M059J (cell line): ENCODE measurements at places on chromosomes 12 and 14. TPM values are rescaled to one million over a fixed set of nuclear protein-coding genes. Genes with fewer than 3 reads are reported as not detected.

DNA sequence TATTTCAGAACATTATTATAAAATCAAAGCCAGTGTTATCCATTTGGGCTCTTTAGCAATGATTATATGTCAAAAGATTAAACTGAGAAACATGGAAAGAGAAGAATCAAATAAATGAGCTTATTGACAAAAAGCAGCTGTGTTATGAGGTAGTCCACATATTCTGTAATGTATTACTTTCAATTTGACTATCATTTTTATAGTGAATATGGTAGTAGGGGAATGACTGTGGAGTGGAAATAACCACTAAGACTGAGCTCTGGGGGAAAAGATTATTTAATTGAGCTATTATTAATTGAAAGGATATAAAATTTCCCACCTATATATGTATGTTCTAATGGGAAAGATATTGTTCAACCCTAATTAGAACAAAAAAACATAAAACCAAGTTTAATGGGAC lies 381.3 kb downstream of the TMTC2 start:
- no peak for DNase-seq

- no peak for DNase-seq
These were observed 8.6 kb upstream of the TMEM119 start for GRCh38 chr12:108606492-108606891.

DNA sequence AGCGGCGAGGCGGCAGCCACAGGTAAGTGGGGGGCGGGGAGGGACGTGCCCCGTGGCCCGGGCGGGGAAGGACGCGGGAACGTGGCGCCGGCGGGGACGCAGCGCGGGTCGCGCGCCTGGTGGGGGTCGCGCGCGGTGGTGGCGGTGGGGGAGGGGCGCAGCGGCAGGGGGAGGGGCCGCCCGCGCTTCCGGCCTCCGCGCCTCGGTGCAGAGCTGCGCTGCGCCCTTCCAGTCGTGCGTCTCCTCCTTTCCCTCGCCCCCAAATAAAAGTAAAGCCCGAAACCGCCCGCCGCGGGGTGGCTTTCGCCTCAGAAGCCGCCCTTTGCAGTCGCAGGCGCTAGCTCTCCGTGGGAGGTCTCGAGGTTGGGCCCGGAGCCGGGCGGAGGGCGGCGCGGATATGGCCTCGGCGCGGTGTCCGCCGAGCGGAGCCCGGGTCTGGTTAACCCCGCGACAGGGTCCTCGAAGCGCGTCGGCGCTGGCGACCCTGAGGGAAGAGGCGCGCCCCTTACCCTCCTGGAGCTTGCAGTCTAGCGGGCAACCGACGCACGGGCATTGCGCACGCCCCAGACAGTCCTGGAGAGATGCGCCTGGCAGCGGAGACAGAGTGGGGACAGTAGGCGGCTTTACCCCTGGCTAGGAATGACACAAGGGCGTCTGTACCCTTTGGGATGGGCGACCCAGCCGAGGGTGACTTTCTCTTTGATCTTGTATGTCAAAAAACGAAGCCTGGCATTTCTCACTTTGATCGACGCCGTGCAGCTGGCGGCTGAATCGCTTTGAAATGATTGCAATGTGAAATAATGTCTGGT lies 589 bp downstream of the ATF1 start:
- DNase-seq, result peak; percentile 56

The RBP5 gene
- not detected in 2 replicates for total RNA-seq

GRCh38 chr12:112782943-112783342 lies 8.6 kb upstream of the RPH3A start:
- no peak for DNase-seq

DNA sequence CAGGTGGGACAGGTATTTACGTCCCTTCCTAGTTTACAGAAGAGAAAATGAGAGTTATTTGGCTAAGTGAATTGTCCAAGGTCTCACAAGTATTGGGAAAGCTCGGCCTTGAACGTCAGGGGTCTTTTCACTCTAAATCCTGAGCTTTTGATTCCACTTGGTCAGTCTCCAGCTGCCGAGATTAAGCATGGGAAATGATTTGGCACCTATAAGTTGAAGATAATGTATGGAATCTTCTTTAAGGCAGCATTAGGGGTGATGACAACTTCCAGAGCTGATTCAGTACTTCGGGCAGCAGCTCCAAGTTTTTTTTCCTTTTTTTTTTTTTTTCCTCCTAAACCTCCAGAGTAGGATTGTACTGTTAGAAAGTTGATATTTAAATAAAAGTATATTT lies 722 bp downstream of the FAM234B start:
- peak; percentile 3 for DNase-seq

The NOC4L gene
- total RNA-seq, result 10.8 and 18.6 TPM in 2 replicates

The FGF6 gene
- total RNA-seq, result not detected in 2 replicates

- no peak for DNase-seq
These were observed 42.1 kb upstream of the SOCS2 start for GRCh38 chr12:93530358-93530757.

- no peak for DNase-seq
These were observed 12.4 kb upstream of the GPR132 start for GRCh38 chr14:105077649-105077995.

GRCh38 chr12:132116709-132117557 lies 27.2 kb downstream of the DDX51 start:
- no peak for DNase-seq

GRCh38 chr14:33017016-33017415 lies 78.3 kb downstream of the NPAS3 start:
- DNase-seq, result no peak

The KERA gene
- not detected in 2 replicates for total RNA-seq

GRCh38 chr14:91888641-91889476 lies 21.5 kb upstream of the TC2N start:
- DNase-seq, result no peak

DNA sequence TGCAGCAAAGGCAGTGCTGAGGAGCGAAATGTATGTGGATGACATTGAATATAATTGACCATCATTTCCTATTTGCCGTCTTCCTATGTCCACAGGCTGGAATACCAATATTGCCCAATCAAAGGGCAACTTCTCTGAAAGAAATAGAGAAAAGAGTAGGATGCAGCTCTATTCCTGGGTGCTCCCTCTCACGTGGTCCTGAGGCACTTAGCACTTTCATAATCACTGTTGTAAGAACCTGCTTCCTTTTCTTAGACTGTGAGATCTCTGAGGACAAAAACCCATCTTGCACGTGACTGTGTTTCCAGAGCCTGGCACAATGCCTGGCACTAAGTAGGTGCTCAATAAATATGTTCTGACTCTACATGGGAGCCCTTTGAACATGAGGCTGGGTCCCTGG lies 122.7 kb upstream of the CPM start:
- no peak for DNase-seq

DNA sequence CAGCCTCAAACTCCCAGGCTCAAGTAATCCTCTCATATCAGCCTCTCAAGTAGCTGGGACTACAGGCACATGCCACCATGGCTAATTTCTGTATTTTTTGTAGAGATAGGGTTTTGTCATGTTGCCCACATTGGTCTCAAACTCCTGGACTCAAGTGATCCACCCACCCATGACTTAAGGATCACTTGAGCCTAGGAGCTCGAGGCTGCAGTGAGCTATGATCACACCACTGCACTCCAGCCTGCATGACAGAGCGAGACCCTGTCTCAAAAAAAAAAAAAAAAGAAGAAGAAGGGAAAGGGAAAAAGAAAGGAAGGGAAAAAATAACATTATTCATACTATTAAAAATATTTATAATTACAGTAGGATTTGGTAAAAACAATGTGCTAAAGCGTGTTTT lies 19.2 kb downstream of the EPS8 start:
- no peak for DNase-seq

DNA sequence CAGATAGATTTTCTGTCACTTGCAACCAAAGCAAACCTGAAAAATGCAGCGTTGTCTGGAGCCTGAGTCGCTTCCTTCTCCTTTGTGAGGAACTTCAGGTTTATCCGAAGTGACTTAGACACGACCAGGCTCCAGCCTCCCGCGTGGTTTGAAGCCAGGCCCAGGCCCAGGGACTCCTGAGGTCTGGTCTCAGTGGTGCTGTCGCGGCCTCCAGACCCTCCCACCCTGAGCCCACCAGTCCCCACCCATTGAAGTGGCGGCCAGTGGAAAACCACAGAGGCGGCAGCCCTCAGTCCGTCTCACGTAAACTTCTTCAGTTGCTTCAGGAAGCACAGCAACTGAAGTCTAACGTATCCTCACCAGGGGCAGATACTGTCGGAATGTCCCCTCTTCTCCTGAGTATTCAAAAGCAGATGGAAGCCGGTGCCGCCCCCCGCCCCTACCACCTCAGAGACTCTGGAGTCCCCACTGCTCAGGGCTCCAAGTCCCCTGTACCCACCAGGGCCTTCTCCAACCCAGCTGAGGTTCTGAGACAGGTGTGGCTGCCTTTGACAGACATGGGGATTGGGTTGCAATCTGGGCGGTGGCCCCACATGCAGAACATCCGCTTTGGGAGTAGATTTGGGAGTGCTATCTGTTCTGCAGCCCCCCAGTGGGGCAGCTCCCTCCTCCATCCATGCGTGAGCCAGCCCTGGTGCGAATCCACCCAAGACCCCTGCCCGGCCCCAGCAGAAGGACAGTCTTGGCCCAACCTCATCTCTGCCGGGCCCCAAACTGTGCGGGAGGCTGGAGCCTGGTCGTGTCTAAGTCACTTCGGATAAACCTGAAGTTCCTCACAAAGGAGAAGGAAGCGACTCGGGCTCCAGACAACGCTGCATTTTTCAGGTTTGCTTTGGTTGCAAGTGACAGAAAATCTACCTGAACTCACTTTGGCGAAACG lies 26.6 kb upstream of the GALNT9 start:
- DNase-seq, result no peak

The PMEL gene
- total RNA-seq, result 0.54 and 0.69 TPM in 2 replicates

- DNase-seq, result no peak
These were observed 235.4 kb downstream of the SUDS3 start for GRCh38 chr12:118611770-118612169.

DNA sequence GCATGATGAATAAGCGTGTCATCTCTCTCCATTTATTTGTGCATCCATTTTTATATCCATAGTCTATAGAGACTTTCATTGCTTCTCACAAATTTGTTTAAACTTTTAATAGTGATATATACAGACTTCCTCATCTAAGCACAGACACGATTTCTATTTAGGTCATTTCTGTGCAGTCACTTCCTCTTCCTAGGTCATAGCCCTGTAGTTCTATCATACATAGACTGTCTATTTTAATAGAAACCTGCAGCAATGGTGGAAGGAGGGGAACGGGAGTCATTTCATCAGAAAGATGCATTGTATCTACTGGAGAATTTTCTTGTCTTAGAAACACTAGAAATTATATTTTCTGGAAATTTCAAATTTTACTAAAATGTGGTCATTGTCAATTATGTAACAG lies 133.4 kb upstream of the FGD4 start:
- DNase-seq, result no peak

The CISTR gene
- total RNA-seq, result not detected in 2 replicates

The REP15 gene
- 1.2 TPM in 1 of 2 replicates, not detected in the other for total RNA-seq

DNA sequence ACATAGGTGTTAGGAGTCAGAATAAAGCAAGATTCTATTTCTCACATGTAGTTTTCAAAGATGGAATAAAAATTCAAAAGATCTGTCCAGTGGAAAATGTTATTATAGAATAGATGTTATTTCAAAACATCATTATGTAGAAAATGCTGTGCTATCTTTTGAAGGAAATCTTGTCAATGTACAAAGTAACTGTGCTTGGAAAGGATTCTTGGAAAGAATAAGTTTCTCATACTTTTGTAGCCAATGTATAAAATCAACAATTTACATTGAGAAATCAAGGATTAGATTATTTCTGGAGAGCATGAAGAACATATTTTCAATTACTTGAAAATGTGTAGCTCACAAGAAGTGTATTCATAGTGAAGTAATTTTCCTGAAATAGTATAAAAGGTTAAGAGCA lies 532.5 kb upstream of the MGAT4C start:
- DNase-seq, result no peak

DNA sequence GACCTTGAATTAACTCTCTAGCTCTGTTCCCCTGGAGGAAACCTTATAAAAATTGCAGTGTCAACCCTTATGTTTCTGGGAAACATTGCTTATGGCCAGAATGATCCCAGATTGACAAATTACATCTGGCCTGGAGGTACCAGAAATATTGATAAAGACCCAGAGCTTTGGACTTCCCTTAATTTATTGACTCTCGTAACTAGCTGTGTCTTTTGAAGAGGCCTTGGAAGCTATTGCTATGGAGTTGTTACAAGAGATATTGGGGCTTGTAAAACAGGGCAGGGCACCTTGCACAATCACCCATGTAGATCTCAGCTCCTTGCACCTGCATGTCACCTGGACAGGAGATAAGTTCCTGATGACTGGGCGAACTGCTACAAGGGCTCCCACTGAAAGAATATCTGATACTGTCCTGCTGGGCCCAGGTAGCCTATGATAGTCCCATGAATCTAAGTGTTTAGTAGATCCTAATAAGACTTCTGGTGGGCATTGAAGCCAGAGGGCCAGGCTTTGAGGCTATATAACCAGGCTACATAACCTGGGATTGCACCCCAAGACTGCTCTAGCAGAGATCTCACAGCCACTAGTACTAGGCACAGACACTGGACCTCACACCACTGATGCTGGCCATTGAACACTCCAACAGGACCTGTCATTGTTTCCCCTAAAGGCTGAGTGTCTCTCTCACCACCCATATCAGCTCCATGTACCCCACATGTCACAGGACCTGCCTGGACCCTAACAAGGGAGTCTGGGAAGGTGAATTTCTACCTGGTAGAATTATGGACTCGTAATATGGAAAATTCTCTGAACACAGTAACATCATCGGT lies 135.7 kb upstream of the PWP1 start:
- DNase-seq, result no peak

DNA sequence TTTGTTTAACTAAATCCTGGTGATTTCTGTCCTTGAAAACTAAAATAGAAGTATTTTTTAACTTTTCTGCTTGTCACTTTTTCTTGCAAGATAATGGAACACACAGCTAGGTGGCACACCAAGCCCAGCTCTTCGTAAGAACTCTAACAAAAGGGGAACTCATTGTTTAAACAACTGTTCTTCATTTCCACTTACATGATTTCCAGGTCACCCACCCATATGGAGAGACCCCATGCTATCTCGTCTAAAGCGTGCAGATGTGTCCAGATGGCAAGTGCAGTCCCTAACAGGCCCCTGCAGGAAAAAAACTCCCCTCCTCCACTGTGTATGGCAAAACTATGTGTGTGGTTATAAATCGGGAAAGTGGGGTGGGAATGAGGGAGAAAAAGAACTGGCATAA lies 43.3 kb upstream of the NT5DC3 start:
- DNase-seq, result peak; percentile 46

- no peak for DNase-seq
These were observed 14.2 kb downstream of the AMN1 start for GRCh38 chr12:31714406-31715271.

DNA sequence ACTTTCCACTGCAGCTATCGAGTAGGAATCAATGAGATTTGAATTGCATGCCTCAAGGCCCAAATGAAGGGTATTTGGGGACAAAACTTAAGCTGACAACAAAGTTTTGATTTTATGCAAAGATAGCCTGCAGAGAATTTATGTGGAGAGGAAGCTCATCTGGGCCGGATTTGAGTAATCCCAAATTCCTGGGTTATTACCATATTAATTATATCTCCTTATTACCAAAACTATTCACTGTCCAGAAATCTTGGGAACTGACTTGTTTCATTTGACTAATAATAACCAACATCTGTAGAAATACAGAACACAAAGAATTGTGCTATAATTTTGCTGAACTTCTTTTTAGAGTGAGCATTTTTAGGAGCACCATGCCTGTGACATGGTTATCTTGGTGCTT lies 70.4 kb downstream of the KITLG start:
- DNase-seq, result no peak

The SIX1 gene
- total RNA-seq, result 8.0 and 12.5 TPM in 2 replicates

- DNase-seq, result no peak
These were observed 105.4 kb downstream of the TTC8 start for GRCh38 chr14:88929656-88930436.

- DNase-seq, result peak; percentile 80
These were observed 354.0 kb upstream of the KITLG start for GRCh38 chr12:88934163-88934747.

GRCh38 chr12:71282925-71283324 lies 125.1 kb upstream of the TSPAN8 start:
- no peak for DNase-seq

The MUCL1 gene
- not detected in 2 replicates for total RNA-seq
